Ureter (tissue), 1 donor: ENCODE measurements at places on chromosomes 12 and 14. TPM values are rescaled to one million over a fixed set of nuclear protein-coding genes. Genes with fewer than 3 reads are reported as not detected.

KRT6A gene
- total RNA-seq: 28.7 TPM

CNPY2 gene
- 122 TPM for total RNA-seq

RERG gene
- total RNA-seq: 22.2 TPM

HOXC5 gene
- total RNA-seq: 1.7 TPM

TROAP gene
- total RNA-seq: 1.3 TPM

SVOP gene
- not detected for total RNA-seq

MSRB3 gene
- 66.5 TPM for total RNA-seq

NFATC4 gene
- total RNA-seq: 67.2 TPM

KITLG gene
- 17.2 TPM for total RNA-seq

G2E3 gene
- total RNA-seq: 20.8 TPM

ARHGEF25 gene
- total RNA-seq: 41.5 TPM

ADAMTS20 gene
- not detected for total RNA-seq

LYZ gene
- total RNA-seq: 28.5 TPM

RNASE3 gene
- total RNA-seq: not detected

BICDL1 gene
- total RNA-seq: 17.2 TPM

TEX52 gene
- total RNA-seq: not detected

PRKD1 gene
- total RNA-seq: 19.8 TPM

TBC1D30 gene
- 24.2 TPM for total RNA-seq

SLC7A8 gene
- total RNA-seq: 58.5 TPM

ITGB7 gene
- 15.8 TPM for total RNA-seq

COCH gene
- total RNA-seq: 7.3 TPM

NANOG gene
- 2.5 TPM for total RNA-seq

CCDC38 gene
- total RNA-seq: not detected

LRCOL1 gene
- total RNA-seq: not detected

TCP11L2 gene
- 19.6 TPM for total RNA-seq

APOF gene
- not detected for total RNA-seq

RNASE7 gene
- 0.94 TPM for total RNA-seq

PTPRB gene
- total RNA-seq: 28.6 TPM

P2RX2 gene
- total RNA-seq: 0.36 TPM

GDF3 gene
- not detected for total RNA-seq

NKX2-1 gene
- total RNA-seq: not detected

ABCD2 gene
- 4.6 TPM for total RNA-seq

TAS2R46 gene
- total RNA-seq: 5.4 TPM

SYNDIG1L gene
- total RNA-seq: 0.18 TPM

KRT83 gene
- total RNA-seq: not detected

C1R gene
- 455 TPM for total RNA-seq

HOXC10 gene
- total RNA-seq: 8.5 TPM

KLHL33 gene
- total RNA-seq: 0.26 TPM

LRP10 gene
- 128 TPM for total RNA-seq

ZFHX2 gene
- 2.8 TPM for total RNA-seq

CISTR gene
- not detected for total RNA-seq

CCDC88C gene
- 49.0 TPM for total RNA-seq

FGD4 gene
- 26.3 TPM for total RNA-seq

PSMA3 gene
- 185 TPM for total RNA-seq

DHRS2 gene
- 1,842 TPM for total RNA-seq

DBX2 gene
- total RNA-seq: 0.73 TPM

GLIPR1L1 gene
- total RNA-seq: not detected

VPS29 gene
- total RNA-seq: 120 TPM

GLIPR1L2 gene
- 0.62 TPM for total RNA-seq

FERMT2 gene
- 82.3 TPM for total RNA-seq

MUCL1 gene
- total RNA-seq: not detected

KRT74 gene
- 0.26 TPM for total RNA-seq

SSTR1 gene
- total RNA-seq: 2.9 TPM

RNF212B gene
- total RNA-seq: not detected

LRRC10 gene
- total RNA-seq: not detected

SYT1 gene
- total RNA-seq: 12.3 TPM

SLC25A47 gene
- total RNA-seq: not detected
